ENCODE measurements at places on chromosomes 3 and 15.

- DNase-seq = no peak
Observed at GRCh38 chr15:79193103-79193502, 89.4 kb upstream of the ANKRD34C start.

GRCh38 chr3:124522082-124522625 is 208.1 kb upstream of the UMPS start:
- DNase-seq = no peak

GRCh38 chr3:133408366-133408765 is 8.5 kb downstream of the BFSP2 start:
- DNase-seq = no peak

DNA sequence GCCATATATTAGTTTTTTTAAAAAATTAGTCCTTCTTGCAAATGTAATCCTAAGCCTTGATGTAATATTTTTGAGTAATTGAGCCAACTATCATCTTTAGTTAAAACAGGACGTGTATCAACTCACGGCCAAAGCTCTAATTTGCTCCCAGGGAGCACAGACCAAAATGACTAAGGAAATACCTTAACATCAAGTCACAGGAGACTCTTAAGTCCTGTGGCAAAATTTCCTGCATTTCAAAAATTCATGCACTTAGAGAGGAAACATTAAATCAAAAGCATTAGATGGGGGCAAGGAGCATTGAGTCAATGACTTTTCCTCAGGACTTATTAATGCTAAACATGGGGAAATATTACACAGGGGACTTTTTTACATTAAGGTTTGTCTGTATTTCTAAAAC is 276.0 kb downstream of the MFSD1 start:
- no peak for DNase-seq

DNA sequence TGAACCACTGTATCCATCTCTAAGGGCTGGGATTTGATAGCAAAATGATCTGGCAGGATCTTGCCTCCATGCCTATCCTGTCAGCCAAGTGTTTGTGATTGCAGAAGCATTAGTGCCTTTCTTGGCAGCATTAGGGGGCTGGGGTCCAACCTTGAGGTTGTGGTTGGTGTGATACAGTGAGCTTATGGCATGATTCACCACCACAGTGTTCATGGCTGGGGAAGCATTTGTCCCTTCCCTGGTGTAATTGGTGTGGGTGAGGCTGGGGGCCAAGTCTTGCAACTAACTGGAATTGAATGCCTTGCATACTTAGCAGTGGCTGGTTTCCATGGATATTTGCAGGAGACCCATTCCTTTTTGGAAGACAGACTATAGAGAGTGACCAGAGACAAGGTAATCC is 271.0 kb upstream of the TBL1XR1 start:
- no peak for DNase-seq

GRCh38 chr3:135853981-135854380 is 111.5 kb upstream of the PPP2R3A start:
- DNase-seq = no peak
